ENCODE measurements at places on chromosomes 5 and 9.

DNA sequence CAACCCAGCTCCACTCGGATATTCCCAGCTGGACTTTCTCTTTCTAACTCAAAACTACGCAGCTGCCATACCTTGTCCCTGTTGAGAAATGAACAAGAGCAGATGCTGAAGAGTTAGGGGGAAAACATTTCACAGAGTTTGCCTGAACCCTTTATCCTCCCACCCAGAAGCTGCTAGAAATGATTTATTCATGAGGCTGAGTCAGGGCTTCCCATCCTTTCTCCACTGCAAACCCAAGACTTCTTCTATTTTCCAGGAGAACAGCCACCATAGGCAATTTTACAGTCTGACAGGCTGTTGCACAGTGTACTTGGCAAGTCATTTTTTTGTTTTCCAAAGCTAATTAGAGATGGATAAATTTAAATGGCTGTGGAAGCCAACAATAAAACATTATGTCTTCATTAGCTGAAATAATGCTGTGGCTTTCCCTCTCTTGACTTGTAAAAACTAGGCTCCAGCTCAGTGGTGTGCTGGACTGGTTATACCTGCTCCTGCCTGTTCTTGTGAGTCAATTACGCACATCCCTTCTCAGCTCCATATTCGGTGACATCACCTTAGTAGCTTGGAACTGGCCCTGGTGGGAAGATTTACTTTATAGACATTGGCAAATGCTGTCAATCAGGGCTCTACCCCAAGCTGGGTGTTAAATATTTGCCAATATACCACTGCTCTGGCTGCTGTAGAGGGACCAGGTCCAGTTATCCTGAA, 71.9 kb downstream of the KIF4B start:
- no peak for DNase-seq

DNA sequence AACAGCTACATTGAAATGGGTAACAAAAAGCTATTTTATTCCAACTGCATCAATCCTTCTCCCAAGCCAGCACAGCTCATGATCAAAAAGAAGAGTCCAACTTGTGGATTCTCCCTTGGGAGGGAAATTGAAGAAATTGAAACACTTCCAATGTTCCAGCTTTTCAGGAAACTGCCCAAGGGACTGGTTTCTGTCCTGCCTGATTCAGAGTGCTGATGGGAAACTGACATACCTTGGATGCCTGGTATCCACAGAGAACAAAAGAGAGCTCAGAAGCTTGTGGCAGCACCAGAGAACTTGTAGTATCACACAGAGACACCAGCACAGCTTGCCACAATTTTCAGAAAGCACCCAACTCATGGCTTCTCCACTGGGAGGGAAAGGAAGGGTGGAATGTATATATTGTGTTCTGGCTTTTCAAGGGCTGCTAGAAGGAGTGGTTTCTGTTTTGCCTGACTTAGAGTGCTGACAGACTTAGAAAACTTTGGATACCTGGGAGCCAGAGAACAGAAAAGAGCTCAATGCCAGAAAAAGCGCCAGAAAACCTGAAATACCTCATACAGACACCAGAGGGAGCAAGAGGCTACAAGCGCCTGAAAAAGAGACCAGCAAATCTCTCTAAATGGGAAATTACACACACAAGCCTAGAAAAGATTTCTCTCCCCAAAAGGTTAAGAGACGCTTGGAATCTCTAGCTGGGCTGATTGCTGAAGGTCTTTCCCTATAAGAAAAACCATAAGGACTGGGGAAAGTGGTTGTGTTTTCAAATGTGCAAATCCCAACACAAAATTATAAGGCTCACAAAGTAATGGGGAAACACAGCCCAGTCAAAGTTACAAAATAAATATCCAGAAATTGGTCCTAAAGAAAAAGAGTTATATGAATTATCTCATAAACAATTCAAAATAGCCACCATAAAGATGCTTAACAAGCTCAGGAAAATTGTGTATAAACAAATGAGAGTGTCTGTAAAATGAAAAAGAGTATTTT, 178.8 kb downstream of the SPOCK1 start:
- DNase-seq, result no peak

DNA sequence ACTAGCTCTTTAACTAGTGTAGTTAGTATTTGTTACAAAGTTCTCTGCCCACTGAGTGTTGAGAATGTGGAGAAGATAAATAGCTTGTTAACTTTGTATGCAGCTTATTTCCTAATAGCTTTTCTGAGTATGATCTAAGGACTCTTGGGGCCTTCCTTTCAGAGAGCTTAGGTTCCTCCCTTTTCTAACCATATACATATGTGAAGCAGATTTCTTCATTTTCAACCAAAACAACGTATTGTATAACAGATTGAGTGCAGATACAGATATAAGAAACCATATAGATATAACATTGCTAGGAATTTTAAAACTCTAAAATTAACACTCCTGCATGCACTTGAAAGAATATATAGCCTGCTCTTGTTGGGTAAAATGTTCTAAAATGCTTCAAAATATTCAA, 70.4 kb downstream of the SCAMP1 start:
- DNase-seq, result no peak

- no peak for DNase-seq
Measured at GRCh38 chr9:72443855-72444254, 77.6 kb upstream of the TMC1 start.
